Body of pancreas (tissue), 4 donors: ENCODE measurements at places on chromosomes 4 and X. TPM values are rescaled to one million over a fixed set of nuclear protein-coding genes. Genes with fewer than 3 reads are reported as not detected.

BEX2 gene
- total RNA-seq, result 23.9 TPM

USP46 gene
- 6.9 TPM for total RNA-seq

- DNase-seq, result no peak
Observed at GRCh38 chr4:134888156-134888555, 686.6 kb upstream of the PABPC4L start.

- DNase-seq, result no peak
Observed at GRCh38 chr4:96145601-96146000, 305.7 kb downstream of the PDHA2 start.

GRCh38 chrX:10893976-10894375 lies 217.2 kb upstream of the HCCS start:
- DNase-seq, result no peak

DNA sequence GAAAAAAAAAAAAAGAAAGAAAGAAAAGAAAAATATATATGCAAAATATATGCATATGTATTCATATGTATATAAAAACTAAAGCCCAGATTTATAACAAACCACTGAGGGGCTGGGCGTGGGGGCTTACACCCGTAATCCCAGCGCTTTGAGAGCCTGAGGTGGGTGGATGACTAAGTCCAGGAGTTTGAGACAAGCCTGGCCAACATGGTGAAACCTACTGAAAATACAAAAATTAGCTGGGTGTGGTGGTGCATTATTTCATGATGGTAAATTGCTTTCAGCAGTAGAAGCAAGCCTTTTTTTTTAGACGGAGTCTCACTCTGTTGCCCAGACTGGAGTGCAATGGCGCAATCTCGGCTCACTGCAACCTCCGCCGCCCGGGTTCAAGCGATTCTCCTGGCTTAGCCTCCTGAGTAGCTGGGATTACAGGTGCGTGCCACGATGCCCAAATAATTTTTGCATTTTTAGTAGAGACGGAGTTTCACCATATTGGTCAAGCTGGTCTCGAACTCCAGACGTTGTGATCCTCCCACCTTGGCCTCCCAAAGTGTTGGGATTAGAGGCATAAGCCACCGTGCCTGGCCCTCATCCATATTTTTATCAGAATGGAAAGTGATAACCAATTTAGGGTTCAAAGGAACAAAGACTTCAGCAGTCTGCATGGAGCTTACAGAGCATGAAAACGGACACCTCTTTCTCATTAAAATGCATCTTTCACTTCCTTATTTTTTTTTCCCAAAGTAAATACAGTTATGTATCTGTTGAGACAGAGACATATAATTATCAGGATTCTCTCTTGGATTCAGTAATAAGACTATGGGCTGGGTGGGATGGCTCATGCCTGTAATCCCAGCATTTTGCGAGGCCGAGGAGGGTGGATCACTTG lies 27.7 kb upstream of the MOB1B start:
- no peak for DNase-seq

GRCh38 chr4:144374065-144374464 lies 233.5 kb upstream of the GYPA start:
- no peak for DNase-seq

DNA sequence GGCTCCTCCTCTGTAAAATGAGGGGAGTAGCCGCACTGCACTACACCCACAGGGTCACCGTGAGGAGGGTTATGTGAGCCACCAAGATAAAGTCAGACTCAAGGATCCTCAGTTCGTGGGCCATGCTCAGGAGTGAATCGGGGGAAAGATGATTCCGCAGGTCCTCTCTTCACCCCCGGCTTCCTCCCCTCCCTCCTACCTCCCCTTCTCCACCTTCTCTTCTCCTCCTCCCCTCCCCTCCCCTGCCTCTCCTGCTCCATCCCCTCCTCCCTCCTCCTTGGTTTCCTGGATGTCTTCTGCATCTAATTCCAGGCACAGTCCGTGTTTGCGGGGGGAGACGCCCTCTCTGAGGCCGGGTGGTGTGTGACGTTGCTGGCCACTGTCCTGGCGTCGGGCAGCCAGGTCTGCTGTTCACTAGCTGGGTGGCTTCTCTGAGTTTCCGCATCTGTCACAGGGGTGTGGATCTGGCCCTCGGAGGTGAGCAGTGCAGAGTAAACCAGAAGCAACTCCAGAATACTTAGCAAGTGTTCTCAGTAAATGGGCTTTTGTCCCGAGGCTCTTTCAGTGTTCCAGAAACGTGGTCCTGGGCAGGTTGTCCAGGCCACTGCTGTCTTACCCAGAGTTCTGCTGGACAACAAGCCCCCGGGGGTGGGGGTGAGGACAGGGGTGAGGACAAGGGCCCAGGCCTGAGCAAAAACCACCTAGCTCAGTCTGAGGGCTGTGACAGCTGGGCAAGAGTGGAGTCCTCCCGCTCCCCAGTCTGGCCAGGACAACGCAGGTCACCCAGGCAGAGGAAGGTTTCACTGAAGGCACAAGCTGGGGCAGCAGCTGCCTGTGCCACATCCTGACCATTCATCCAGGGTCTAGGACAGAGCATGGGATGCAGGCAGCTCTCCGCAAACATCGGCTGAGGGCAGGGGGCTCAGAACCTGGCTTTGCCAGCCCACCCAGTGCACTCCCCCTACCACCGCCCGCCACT lies 92.4 kb downstream of the PPP2R2C start:
- no peak for DNase-seq

DNA sequence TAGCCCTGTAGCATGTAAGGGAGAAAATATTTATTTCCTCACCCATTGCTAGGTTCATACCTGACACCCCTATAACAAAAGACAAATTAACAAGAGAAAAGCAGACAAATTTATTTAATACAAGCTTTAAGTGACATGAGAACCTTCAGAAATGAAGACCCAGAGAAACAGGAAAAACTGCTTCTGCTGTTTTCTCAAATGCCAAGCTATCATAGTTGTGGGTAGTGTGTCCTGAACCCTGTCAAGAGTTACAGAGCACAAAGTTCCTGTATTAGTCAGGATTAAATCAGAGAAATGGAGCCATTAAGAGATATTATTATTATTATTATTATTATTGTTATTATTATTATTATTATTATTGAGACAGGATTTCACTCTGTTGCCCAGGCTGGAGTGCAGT lies 17.5 kb downstream of the CCDC160 start:
- no peak for DNase-seq
